Dorsolateral prefrontal cortex (tissue), 122 donors: ENCODE measurements at places on chromosomes 4 and X.

DNA sequence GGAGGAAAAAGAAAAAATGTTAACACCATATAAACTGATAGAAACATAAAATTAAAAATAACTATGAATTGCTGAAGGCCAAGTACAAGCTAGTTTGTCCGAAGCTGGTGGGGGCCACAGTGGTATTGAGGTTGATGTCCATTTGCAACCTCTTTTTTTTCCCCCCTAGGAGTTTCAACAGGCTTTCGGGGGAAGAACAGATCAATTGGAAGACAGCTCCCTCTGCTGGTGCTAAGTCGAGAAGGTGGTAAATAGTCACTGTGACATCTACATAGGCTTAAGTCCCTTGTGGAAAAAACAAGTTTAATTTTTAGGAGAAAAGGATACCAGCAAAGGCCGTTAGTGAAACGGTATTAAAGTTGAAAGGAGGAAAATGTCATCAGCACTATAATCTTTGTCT is 115.7 kb upstream of the ZXDA start:
- DNase-seq = no peak

DNA sequence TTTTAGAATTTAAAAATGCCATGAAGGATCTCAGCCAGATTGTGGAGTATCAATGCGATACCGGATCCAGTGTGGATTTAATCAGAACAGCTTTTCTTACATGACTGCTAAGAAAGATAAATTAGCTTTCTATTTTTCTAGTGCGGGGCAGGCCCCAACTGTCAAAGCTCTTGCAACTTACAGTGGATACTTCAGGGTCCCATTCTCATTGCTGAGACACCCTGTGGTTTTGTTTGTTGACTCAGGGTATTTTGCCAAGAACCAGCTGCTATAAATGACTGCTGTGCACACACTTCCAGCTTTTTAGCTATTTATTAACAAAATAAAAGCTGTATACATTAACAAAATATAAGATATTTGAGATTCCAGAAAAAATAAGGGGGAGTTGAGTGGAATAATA is 166.4 kb downstream of the DCLK2 start:
- no peak for DNase-seq

GRCh38 chrX:42175843-42176242 is 252.5 kb upstream of the CASK start:
- no peak for DNase-seq

DNA sequence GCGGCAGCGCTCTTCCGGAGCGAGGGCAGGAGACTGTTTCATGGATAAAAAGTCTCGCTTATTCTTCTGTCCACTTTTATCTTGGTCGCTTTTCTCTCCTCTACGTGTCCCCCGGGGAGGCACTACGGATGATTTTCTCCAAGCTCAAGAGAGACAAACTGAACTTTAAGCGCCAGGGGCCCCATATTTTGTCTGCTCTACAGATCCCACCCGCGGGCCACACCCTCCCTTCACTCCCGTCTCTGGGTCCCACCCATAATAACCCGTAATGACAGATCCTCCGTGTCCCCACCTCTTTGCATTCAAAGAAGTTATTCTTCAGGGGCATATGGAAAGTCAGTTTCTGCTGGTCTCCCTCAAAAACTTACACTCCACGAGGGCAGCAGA is at the start of gene CORIN:
CORIN (minus strand) TSS at position 160 of the 387 bp plus-strand sequence; CDS start at position 42, 118 bp downstream.
- DNase-seq = no peak

GRCh38 chr4:86099348-86099747 is 260.5 kb downstream of the MAPK10 start:
- no peak for DNase-seq

DNA sequence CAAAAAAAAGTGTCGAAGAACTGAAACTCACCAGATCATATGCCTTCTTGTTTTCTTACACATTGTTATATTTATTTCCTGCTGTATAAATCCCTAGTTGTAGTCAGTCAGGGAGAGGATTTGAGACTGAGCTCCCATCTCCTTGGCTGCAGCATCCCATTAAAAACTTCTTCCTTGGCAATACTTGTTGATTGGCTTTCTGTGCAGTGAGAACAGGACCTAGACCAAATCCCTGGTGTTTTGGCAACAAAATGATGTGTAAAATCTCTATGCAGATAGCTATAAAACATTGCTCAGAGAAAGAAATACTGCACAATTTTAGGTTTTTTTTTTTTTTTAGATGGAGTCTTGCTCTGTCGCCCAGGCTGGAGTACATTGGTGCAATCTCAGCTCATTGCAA is 47.9 kb downstream of the TRIML1 start:
- no peak for DNase-seq

DNA sequence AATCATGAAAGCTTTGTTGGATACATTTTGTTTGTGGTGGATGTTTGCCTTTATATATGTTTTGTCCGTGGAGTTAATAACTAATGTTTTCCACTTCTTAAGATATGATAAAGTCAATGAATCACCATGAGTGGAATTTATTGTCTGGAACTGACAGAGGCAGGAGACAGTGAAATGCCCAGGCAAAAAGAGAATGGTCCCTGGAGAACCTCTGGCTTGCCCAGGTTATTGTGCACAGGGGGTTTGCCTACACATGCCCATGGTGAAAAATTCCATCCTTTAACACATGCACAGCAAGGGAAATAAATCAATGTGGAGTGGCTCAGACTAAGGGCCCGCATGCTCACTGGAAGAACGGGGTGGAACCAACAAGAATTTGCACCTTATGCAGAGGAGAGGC is 964.3 kb upstream of the GRIA3 start:
- no peak for DNase-seq

DNA sequence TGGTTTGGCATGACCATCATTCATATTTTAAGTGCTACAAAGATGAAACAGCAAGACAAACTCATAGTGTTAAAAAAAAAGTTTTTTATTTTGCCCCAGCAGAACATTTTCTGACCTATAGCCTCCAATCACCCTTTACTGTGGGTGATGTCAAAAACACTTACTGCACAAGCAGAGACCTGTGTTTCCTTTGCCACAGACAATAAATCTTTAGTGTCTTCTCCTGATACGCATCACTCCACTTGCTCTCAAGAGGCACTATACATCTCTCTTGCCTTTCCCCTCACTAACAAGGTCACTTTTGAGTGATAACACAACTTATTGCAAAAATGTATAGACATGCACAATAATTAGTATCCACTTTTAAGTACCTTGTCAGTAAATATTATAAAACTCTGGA is 125.6 kb downstream of the ANTXR2 start:
- DNase-seq = no peak

DNA sequence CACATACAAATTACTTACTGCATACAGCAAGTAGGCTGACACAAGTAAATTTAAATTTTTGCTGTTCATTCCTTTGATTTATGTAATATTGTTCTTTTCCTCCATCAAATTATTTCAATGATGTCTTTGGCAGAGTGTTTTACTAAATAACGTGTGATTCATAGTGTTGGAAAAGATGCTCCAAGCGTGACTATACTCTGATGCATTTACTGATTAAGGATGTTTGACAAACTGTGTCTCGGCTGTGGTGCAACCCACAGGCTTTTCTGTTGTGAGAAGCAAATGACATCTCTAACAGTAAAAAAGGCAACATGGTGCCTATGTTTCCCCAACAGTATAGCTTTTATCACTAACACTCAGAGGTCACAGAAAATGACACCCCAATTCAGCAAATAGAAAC is 540.9 kb downstream of the PPP4R3C start:
- DNase-seq = no peak

DNA sequence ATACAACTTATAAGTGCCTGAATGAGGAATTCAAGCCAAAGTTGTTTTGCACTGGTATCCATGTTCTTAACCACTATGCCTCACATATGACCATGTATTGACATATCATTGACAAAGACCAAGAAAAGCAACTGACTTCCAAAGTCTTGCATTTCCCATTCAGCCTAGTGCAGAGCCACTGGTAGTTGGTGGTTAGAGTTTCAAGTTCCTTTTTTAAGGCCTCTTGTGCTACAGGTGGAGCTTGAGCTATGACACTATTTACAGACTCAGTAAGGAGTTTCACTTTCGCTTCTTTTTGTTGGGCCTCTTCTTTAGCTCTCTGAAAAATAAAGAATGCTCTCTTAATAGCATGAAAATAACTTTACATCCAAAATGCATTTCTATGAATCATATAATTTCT is 763.0 kb downstream of the DMD start:
- no peak for DNase-seq

DNA sequence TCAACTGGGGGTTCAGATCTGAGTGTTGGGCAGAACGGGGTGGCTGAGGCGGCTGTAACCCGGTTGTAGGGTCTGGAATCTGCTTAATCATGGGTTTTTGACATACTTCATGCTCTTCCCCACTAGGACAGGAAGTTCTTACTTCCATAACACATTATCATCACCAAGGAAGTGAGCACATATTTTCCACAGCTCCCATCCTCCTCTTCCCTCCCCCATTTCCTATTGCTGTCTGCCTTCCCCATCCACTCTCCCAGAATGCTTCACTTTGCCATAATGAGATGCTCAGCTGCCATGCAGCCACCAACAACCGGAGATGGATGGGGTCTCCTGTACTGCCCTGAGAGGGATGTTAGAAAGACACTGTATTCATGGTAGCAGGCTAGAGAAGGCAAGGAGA is 6.4 kb upstream of the DCUN1D4 start:
- no peak for DNase-seq

- DNase-seq = peak; percentile 9
These were observed 1.3 kb downstream of the AMER1 start for GRCh38 chrX:64204252-64204651.

DNA sequence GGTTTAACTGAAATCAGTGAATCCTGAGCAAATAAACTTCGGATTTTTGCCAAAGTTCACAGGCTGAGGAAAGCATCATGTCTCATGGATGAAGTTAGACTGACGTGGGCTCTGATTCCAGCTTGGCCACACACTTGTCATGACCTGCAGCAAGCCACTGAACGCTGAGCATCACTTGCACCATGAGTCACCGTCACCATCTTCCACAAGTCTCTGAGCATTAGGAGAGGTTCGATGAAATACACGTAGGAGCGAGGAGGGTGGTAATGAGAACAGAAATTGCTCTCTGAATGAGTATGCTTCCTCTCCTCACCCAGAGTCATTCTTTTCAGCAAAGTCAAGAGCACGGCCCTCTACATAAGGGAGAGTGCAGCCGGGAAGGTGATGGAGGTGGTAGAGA is 3.8 kb upstream of the TRIML2 start:
- no peak for DNase-seq

DNA sequence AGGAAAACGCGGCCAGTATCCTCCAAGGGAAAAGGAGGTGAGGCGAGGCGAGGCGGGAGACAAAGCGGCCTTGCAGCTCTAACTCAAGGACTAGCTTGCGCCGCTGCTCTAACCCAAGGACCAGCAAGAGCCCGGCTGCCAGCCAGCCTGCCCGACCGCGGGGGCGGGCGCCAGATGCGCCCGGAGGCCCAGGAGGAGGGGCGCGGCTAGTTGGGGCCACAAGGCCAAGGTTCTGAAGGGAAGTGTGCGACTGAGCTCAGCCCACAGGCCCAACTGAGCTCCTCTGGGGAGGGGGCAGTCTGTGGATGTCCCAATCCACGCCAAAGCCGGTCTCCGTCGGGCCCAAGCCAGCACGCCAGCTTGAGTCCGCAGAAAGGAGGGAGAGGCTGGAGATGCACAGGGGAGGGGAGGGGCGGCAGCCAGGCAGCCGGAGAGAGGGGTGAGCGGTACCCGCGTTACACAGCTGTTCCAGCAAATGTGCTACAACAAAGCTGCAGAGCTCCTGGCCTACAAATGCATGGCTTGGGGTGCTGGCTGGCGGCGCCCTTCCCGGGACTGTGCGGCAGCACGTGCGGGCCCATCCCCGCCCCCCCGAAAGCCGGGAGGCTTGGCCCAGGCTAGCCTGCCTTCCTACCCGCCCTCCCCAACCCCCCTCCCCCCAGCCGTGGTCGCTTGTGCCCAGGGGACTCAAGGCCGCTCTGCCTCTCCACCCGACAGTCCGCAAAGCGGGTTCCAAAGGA is 637 bp downstream of the AMER1 start:
- peak; percentile 54 for DNase-seq

DNA sequence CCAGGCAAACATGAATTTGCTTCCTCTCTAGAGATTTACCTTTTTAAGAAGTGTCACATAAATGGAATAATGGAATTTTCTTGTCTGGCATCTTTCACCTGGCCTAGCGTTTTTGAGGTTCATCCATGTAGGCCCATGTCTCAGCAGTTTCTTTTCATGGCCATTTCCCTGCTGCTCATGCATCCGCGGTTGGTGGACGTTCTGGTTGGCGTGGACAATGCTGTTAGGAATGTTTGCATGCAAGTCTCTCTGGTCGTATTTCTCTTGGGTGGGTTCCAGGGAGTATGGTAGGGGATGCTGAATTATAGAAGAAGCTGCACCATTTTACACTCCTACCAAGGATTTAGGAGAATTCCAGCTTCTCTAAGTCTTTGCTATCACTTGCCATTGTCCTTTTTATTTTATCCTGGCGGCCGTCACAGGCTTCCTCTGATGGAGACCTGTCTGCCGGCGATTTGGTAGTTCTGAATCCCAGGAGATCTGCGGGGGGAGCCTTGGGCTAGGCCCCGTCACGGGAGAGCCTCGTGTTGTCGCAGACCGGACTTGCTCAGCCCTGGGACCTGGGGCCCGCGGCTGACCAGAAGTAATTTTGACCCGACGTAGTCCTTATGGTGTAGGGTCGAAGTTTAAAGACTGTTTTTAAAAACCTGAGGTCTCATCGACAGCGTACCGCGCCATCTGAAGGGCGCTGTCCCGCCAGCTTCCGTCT is 56.9 kb upstream of the TADA2B start:
- peak; percentile 45 for DNase-seq

DNA sequence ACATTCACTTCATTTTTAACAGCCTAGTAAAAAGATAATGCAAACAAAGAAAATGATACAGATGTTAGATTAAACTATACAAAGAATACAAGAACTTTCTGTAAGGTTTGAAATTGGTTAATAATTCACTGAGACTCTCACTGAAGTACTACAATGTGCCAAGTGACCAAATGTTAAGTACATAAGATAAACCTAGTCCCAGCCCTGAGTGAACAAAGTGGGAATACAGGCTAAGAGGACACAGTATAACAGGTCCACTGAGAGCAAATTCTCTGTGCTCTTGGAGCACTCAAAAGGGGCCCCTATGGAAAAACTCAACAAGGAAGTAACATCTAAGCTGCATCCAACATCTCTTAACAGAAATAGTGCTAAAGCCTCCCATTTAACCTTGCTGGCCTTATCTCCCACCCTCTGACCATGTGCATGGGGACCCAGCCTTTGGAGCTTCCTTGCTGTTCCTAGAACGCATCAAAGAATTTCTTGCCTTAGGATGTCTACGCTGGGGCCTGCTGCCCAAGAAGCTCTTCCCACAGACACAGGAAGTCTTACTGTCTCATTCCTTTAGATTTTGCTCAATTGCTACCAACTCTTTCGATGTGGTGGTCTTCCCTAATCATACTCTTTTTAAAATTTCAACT is 113.4 kb downstream of the ZAR1 start:
- DNase-seq = no peak

- DNase-seq = no peak
These were observed 33.3 kb downstream of the FRYL start for GRCh38 chr4:48746608-48747362.
